ENCODE measurements at places on chromosomes 13 and 19.
A peak's percentile ranks its signal among the peaks of the same experiment; 100 is the strongest.

DNA sequence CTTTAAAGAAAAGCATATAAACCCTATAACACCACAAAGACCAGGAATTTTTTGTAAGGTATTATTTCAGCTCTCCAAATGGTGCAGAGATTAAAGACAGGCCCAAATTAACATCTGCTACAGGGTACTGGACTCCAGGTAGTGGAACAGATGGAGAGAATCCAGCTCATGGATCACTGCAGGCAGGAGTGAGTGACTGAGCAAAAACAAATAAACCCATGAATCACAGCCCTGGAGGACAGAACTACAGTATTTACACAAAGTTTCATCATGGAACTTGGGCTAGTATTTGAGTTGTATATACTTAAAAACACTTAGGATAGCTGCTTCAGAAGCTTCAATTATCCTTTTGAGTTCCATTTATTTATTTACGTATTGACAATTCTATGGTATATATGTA is 132.8 kb upstream of the SPRY2 start:
- DNase-seq, result peak; percentile 51

GRCh38 chr19:329876-330275 is 14.7 kb downstream of the MIER2 start:
- DNase-seq, result no peak

GRCh38 chr19:45333609-45334303 is 6.8 kb upstream of the KLC3 start:
- no peak for DNase-seq

- peak; percentile 74 for DNase-seq
Observed at GRCh38 chr13:36753176-36753575, 65.8 kb upstream of the RFXAP start.

DNA sequence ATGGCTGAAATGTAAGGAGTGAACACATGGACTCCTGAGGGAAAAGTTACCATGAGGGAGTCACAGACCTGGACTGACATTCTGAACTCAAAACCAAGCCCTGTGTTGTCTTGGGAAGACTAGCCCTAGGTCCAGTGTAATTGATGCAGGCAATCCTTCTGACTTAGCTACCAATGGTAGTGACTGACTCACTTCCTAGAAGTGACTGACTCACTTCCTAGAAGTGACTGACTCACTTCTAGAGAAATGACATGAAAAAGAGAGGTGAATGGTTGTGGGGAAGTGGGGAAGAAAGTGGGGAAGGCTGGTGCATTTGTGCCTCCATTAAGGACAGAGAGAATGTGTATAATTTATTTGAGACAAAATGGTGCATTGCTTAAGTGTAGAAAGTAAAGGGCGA is 49.9 kb downstream of the EDNRB start:
- no peak for DNase-seq

DNA sequence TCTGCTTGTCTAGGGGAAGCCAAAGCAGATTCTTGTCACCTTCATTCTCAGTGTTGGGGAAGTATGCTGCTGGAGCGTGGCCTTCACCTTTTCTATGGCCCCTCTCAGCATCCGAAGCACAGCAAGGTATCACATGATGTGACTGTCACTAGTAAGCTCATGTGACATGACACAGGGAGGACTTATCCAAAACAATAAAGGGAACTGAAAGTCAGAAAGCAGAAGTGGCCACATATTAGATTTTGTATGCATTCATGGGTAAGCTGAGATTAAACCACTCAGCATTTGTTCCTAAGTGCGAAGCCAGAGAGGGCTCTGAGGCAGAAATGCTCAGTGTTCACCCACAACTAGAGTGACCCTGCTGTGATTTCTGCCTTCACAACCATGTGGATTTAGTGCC is 72.8 kb upstream of the PCDH8 start:
- DNase-seq, result no peak

DNA sequence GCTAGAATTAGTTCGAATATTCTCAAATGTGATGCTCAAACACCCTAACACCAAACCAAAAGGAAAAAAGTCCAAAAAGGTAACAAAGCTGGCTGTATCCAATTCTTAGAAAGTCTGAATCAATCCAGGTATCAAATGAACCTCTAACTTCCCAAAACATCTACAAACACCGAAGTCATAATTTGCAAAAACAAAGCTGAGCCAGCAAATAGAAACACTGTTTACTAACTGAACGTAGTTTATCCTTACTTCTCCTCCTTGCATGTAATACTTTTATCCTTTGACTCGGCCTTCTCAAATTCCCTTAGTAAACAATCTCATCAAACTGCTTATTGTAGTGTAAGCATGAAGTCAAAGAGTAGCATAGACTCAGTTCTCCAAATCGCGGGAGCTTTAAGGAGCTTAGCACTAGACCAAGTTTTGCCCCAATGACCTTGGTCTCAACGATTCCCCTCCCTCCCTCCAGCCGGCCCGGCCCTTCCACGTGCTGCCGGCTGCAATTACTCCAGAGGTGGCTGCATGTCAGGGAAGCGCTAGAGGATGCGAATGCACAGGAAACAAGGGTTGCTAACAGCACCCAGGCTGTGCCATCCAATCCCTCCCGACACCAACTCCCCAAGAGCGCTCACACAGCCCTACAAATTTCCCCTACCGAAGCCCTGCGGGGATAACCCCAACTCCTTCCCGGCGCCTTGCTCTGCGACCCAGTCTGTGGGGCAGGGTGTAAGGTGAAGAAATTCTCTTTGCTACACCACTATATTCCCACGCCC is 693 bp downstream of the XPO4 start:
- DNase-seq, result peak; percentile 67

DNA sequence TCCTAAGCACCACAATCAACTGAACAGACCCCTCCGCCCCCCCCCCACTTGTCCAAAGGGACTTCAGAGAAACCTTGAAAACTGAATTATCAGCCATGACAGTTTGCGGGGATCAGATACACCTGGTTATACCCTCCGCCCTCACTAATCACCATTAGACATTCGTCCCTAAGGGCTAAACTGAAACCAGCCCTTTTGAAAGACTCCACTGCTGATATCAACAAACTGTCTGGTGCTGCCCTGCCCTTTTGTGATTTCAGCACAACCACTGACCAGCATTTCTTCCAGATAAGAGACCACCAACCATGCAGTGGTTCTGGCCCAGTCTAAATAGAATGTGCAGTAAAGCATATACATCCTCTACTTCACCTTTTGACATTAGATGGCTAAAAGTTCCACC is 1422.9 kb downstream of the EFNB2 start:
- no peak for DNase-seq

DNA sequence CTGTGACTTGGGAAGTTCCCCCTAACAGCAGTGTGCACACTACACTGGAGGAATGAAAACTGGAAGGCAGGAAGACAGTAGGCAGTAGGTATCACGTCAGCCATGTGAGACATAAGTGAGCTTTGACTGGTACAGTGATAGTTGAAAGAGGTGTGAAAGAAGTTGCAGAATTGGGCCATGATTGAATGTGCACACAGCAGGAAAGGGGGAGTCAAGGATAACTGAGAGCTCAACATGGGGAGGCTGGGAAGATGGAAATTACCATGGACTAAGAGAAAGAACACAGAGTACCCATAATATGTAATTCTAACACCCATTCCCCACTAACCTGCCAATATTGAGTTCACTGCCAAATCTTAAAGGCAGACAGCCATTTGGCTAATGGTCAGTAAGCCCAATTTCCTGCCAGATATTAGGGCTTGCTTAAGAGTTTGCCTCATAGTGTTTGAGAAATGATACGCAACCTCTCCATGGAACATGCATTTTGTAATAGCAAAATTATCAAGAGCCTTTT is 321.7 kb downstream of the DCT start:
- no peak for DNase-seq

DNA sequence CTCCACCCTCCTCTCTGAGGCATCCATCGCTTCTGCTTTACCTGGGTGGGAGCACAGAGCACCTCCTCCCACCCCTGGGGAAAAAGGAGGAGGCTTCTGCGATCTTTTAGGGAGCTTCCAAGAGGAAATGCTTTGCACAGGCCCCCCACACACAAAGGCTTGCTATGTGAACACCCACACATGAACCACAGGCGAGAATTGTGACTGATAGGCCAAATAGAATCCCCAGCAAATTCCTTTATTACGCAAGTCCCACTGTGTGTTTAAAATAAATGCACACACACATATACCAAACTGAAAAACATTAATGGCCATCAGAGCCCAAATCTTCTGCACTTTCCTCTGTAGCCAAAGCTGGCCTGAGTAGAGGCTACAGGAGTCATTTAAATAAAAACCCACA is 50.6 kb downstream of the HSPH1 start:
- no peak for DNase-seq

GRCh38 chr13:101258071-101258470 is 158.2 kb downstream of the NALCN start:
- peak; percentile 78 for DNase-seq

DNA sequence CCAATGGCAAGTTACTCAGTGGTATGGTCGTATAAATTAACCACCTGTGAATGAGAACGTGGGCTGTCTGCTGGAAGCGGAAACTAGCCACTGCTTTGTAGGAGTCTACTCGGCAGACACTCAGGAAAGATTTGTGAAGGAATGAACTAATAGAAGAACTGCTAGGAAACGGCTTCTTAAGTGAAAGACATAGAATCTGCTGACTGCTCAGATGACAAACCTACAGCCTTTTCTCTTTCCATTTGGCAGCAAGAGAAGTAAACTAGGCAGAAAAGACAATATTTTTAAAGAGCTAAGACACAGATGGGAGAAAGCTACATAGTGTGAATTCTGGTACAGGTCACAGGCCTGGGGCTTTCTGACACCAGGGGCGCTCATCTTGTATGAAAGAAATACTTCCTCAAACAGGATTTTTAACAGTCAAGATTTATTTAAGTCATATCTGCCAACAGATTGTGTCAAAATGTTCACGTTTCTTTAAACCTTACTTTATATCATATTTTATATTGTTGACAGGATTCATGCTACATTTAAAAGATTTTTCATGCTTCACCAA is 78.4 kb downstream of the MIPEP start:
- no peak for DNase-seq

DNA sequence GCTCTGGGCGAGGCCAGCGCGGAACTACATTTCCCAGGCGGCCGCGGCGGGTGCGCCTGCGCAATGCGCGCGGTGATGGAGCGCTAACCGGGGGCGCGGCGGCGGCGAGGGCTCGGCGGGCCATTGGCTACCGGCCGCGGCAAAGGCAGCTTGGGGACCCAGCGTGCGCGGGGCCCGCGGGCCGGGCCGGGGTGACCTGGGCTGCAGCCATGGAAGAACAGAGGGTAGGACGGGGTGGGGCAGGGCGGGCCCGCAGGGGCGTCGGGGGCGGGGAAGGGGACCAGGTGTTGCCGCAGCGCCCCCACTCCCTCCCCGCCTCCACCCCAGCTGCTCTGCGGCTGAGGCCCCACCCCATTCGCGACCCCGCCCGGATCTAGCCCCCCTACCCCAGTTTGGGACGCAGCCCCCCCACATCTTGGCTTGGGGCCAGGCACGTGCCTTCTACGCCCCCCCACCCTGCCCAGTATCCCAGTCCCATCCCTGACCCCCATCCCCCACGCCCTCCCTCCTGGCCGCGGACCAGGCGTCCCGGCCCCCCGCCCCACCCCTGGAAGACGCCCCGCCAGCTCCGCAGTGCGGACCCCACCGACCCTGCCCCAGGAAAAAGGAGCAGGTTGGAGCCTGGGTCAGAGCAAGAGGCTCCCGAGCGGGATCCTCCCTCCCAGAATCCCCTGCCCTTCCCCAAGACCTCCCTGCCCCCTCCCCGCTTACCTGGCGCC is at the start of gene FSD1:
Gene FSD1, plus strand, starts transcription at position 61 of the 719 bp plus-strand sequence. Its CDS starts 149 bp downstream, at position 210.
- peak; percentile 88 for DNase-seq

DNA sequence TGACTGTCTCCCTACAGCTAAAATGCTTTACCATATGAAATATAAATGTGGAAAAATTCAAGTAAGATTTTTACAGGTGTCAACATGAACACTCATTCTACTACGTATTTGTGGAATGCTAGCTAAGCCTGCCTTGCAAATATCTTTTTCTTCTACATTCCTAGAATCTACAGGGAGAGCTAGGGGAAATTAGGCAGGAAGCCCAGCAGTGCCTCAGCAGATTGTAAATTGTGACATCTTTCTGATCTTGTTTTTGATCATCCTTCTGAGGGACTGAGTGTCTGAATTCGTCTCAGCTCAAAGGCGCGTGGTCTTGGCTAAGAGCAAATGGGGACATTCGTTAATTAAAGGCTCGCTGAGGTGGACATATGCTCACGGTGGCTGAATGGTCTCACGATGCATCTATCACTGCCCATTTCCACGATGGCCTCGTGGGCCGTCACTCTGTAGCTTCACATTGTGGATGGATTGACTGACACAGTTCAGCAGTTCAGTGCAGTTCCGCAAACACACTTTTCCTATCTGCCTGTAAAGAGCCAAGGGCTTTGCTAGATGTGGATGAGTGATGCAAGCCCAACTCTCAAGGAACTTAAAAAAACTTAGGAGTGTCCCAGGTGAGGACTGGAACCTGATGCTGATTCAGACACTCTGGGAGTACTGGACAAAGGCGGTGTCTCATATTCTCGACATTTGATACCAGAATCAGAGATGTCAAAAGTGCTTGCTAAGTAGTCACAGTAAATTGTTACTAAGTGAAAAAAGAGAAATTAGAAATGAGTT is 562.5 kb downstream of the EFNB2 start:
- no peak for DNase-seq

DNA sequence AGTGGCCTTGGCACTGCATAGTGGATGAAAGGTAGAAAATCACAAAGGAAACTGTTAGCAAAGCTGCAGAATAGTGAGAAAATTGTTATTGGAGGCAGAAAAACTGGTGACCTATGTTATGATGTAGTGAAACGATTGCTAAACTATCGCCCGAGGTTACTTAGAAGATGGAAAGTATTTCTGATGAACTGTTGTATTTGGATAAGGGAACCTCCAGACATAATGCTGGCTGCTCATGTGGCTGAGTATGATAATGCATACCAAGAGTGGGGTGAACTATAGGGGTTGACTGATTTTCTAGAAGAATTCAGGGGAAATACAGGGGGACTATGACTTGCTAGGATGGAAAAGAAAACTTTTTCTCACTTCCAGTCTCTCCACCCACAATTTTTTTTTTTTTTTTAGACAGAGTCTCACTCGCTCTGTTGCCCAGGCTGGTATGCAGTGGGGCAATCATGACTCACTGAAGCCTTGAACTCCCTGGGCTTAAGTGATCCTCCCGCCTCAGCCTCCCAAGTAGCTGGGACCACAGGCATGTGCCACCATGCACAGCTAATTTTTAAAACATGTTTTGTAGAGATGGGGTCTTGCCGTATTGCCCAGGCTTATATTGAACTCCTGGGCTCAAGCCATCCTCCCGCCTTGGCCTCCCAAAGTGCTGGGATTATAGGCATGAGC is 4.4 kb upstream of the EID2 start:
- DNase-seq, result no peak

GRCh38 chr13:44050450-44051063 is 170.9 kb downstream of the LACC1 start:
- DNase-seq, result peak; percentile 49

DNA sequence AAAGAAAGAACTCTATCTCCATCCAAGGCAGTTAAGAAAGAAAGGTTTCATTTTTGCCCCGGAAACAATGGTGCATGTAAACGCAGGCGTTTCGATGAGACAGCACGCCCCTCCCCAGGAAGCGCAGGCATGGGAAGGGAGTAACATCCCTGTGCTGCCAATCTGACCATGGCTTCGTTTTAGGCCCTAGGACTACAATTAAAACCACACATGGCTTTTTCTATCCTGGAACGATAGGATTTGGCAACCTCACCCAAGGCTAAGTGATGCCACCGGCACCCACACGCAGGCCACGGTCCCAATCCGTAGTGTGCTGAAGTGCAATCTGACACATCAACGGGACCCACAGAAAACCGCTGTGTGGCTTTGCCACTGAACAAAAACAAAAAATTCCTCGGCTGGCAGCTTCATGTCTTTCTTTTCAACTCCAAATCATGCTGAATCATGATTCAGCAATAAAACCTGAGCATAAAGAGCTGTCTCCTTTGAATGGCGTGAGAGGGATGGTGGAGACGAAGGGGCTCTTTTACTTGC is 24.2 kb downstream of the RANBP3 start:
- peak; percentile 50 for DNase-seq

GRCh38 chr13:21882766-21883165 is 211.9 kb downstream of the FGF9 start:
- no peak for DNase-seq

Measured in NCI-H69 (cell line).